ENCODE measurements at places on chromosomes 3 and 15.
A peak's percentile ranks its signal among the peaks of the same experiment; 100 is the strongest.

DNA sequence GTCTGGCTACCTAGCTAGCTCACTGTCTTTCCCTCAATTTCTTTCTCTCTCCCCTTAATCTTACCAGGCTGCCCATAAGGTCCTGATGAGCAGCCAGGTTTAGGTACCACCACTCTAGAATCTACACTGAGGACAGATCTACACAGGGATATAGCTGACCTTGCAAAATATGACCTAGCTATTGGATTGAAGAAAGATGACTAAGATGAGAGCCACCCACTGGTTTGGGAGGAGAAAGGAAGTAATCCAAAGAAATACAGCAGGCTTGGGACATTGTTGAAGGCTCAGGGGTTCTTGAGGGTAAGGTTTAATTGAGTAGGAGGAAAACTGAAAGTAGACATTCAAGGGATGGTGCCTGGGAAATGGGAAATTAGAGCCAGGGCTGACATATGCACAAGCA, 142.0 kb upstream of the TMC3 start:
- DNase-seq = no peak

DNA sequence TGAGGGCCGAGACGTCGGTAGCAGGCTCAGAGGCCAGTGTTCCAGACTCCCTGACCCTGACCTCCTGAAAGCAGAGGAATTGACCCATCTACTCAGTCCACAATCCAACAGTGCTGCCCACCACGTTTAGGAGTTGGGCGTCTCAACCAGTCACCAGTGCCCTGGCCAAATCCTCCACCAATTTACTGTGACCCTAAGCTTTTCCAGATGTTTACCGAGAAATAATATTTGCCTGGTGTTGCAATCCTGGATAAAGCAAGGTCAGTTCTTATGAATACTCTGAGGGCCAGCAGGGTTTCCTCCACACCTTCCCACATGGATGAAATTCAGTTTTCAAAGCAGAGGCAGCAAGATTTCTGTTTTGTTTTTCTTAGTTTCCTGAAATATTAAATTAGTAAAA, 7.5 kb upstream of the APOD start:
- no peak for DNase-seq

DNA sequence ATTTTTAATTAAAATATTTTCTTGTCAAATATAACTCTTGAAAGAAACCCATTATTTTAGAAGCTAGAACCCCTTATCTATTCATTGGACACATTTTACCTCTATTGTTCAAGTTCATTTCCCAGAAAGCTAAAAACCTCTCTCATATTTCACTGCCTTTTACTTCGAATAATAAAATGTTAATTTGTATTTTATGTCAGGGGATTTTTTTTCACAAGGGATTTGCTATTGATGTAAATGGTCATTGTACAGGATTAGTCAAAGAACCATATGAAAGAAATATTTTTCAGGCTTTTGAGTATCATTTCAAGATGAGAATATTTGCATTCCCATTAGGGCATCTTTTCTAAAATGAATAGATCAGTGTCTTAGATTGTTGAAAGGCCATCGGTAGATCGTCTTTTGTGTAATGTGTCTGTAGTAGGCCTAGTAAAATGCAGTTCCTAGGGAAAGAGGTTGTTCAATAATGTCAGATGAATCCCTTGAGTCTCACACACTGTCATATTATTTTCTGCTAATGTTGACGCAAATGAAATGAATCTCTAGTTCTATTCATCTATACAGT, 114.5 kb downstream of the ROBO1 start:
- no peak for DNase-seq

DNA sequence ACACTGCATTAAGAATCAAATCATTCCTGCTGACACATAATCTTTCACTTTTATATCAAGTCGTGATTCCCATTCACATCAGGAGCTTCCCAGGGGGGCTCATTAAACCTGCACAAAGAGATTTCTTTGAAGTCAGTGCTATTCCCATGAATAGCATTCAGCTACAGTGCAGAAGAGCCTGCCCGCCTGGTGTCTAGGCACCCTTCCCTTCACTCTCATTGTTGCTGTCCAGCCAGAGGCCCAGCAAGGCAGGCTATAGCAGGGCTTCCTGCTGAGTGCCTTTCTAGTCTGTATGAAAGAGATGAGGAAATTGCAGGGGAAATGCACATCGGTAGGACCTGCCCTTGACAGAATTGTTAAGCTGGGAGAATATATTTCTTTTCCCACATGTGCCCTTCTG, 4.5 kb upstream of the GJD2 start:
- DNase-seq = no peak

DNA sequence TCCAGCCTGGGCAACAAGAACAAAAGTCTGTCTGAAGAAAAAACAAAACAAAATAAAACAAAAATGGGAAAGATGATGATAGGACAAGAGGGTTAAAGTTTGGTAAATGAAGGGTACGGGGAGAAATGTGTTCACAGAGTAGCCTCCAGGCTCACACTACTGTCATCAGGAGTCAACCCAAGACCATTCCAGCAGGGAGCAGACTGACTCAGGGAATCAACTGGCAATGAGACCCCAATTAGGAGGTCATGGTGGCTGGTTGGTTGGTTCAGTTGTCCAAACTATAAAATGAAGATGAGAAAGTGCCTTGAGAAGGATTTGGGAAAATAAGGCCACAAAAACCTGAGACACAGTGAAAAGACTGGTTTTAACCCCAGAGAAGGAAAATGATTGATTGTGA, 51.8 kb downstream of the KLHL6 start:
- no peak for DNase-seq

DNA sequence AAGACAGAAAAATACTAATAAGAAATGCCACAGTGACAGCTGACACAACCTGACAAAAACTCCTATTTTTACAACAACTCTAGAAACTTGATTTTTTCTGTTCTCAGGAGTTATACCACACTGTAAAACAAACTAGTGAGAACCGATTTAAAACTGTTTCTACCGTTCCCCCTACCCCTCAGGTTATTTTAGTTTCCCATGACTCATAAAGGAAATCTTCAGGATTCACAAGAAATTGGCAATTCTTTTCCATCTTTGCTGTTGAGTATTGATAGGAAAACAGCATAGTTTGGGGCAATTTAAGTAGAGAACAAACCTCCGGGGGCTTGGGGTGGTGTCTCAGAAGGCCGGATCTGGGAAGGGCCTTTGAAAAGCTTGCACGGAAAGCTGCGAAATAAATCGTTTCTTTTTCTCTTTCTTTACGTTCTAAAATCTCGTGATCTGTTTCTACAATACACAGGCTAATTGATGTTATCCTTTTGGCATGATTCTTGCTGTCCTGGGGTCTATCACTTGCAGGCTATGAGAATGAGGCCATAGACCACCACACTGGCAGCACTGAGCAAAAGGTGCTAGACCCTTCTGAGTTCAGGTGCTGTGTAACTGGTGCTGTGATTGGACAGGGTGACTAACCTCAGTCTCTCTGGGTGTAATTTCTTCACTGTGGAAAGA, 89.3 kb downstream of the LPP start:
- no peak for DNase-seq

DNA sequence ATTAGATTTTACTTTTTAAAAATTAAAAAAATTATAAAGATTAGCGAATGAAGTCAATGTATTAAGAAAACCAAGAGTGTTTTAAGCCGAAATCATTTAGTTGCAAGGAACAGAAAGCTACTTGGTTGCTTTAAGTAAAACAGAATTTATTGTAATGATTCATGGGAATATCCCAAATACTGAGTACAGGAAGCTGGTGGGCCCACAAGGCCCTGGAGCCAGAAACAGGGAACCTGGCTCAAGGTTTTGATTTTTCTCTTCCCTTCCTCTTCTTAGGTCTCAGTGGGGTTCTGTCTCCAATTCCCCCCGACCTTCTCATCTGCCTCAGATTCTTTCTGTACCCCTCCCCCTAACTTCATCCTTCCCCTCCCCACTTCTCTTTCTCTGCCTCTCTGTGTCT, 229.0 kb downstream of the TLE3 start:
- no peak for DNase-seq

- DNase-seq = no peak
Observed at GRCh38 chr3:108951820-108952501, 1.7 kb downstream of the GUCA1C start.

DNA sequence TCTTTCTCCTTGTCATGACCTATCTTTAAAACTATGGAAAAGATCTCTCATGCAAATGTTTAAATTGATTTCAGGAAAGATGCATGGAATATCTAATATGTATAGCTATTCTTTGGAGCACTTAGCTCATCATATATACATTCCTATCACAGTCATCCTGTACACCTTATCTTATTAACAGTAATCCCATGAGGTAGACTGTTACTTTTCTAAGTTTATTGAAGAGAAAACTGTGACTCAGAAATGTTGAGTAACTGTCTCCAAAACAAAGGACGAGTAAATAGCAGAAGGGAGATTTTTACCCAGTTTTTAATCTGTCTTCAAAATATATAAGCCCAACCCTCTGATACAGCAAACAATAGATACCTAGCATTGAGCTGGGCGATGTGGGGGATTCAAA, 308.3 kb downstream of the GAP43 start:
- no peak for DNase-seq

DNA sequence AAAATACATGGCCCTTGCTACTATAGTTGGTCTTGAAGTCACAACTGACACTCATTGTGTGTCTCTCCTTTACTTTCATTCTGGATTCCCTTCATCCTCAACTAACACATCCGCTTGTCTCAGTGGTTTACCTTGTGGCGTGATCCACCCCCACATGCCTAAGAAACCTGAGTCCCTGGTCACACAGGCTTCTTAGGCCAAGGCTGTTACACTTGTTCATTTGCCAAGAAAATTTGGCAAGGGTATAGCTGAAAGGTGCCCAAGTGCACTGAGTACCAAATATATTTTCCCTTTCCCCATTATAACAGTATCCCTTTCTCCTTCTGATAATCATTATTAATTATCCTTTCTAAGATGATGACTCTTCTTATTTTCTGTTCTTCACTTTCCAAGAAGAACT, 207.6 kb upstream of the STAC start:
- DNase-seq = no peak

DNA sequence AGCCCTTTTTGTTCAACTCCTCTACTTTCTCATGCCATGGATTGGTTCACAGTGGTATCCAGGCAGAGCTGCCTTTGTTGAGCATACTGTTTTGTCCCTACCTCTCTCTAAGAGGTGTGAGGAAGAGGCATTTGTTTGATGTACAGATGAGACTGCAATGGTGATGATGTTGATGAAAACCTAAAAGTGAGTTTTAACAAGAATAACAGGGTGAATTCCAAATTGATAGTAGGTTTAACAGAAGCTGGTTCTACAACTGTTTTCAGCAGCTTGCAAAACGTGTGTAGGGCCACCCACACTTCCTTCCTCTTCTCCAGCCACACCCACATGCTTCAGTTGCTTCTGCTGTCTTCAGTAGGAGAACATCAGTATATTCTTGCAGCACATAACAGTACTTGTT, 10.2 kb downstream of the SNRK start:
- DNase-seq = peak; percentile 43

DNA sequence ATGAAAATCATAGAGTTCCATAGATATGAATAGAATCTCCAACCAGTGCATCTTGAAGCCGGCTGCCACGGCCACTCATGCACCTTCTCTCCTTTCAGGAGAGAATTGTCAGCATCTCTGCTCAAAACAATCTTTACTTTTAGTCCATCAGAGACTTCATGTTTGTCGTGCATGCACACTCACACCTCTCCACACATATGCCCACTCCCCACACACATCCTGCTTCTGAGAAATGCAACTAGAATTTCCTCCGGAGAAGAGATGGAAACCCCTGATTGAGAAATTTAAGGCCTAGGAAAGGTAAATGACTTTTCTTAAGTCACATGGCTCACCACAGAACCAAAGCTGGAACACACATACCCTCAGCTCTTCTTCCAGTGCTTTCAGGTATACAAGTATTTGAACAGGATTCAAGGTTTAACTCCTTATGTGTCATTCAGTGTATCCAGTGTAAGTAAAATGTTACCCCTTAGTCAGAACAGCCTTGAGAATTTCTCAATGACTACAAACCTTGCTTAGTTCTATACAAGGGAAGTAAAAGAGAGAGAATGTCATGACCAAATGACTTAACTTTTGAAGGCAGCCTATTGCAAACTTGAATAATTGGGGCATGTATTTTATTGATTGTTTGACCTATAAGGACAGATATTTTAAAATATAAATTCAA, 69.1 kb upstream of the TSEN2 start:
- no peak for DNase-seq

GRCh38 chr3:25907081-25907480, 117.2 kb downstream of the OXSM start:
- no peak for DNase-seq

DNA sequence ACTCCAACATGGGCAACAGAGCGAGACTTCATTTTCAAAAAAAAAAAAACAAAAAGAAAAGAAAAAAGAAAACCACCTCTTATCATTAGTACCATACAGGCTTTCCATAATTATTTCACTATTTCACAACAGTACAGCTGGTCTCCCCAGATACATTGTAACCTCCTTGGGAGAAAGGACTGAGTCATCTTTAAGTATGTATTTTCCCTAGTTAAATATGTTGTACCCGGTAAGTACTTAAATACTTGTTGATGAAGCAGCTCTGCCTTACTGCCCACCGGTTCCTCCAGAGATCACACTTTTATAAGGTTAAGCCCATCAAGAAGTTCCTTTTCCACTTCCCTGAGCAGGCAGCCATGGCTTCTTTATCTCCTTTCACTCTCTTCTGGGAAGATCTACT, 789.5 kb upstream of the CFAP20DC start:
- DNase-seq = no peak

- DNase-seq = no peak
Observed at GRCh38 chr3:95350049-95350448, 1287.2 kb downstream of the NSUN3 start.

- no peak for DNase-seq
Observed at GRCh38 chr3:18369551-18370185, 55.5 kb downstream of the SATB1 start.

DNA sequence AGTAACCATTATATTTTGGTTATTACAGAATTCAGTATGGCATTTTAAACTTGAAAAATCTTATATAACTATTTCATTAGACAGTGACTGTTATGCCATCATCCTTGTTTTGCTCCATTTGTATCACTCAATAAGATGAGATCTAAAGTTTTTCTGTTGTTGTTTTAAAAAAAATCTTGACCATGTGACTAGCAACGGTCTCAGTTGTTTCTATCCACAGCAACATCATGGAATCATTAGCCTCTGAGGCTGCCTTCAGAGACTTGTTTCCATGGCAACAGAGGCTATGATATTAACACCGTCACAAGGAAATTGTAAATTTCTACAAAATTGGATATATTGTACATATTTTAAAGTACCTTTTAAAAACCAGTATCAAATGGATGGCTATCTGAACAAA, 129.8 kb downstream of the DLG1 start:
- no peak for DNase-seq

DNA sequence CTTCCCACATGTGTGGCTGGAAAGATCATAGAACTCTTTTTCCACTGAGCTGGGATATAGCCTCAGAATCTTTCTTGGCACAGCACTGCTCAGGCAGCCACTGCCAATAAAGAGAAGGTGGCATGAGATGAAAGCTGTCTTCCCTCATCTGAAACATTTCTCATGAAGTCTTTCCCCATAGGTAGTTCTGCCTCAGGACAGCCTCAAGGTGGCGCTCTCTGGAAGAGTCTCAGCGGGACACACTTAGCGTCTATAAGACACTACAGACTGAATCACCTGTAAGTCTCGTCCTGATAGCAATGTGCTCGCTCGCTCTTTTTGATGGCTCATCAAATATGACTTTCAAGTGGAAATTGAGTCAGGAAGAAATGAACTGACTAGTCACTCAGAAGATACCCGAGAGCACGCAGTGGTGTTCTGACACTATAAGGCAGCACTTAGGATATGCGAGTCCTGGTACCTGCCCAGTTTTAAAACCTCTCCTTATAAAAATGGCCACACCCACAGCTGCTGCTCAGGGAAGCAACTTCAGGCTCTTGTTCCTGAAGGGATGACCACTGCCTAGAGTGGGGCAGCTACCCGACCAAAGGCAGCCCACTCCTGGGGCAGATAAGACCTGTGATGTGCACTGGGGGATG, 269.5 kb downstream of the SUCLG2 start:
- no peak for DNase-seq
